ENCODE measurements at places on chromosomes 3 and 15.

DNA sequence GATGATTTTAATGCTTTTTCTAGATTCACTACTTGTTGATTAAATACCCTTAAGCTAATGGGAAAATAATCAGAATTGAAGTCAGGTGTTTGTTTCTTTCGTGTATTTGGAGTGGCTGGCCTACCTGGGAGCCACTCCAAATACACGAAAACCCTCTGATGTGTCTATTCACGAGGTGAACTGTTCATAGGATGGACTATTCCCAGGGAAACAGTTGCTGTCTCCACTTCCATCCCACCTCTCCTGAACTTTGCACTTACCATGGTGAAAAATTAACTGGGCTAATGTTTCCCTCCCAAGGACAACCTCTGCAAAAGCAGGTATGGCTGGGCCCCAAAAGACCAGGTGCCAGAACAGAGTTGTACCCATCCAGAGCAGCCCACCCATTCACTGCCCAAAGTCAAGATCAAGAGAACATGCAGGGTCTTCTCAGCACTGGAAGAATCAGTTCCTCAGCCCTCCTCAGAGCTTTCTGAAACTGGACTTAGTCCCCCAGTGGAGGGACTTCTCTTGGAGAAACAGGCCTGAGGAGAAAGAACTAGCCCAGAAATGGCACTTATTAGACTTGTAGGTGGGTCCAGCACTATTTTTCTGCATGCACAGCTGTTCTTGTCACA is 2.9 kb upstream of the SMAD3 start:
- no peak for DNase-seq

GRCh38 chr3:62041681-62042080 is 331.7 kb downstream of the FEZF2 start:
- no peak for DNase-seq

DNA sequence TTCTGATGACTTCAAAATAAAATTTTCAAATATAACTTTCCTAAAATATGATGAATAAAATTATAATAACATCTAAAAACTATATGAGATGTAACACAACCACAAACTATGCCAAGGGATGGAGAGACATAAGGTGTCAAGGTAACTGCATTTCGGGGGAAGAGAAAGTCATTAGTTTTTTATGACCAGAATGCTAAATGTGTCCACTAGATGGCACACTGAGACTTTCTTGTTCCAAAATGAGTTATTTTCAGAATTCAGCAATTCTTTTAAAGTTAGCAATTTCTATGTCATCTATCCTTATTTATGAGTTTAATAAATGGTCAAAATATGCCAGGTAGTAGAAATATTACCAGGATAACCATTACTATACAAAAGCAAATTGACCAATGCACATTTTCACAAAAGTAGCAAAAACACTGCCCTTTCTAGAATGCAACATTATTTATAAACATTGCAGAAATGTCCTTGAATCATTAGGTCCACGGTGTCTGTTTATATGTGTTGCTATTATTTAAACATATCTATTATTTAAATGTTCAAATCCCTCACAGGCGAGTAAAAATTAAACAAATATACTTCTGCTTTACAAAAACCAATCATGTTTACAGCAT is 374.2 kb downstream of the PLCL2 start:
- no peak for DNase-seq

- no peak for DNase-seq
Observed at GRCh38 chr15:75920079-75920478, 16.4 kb downstream of the FBXO22 start.

DNA sequence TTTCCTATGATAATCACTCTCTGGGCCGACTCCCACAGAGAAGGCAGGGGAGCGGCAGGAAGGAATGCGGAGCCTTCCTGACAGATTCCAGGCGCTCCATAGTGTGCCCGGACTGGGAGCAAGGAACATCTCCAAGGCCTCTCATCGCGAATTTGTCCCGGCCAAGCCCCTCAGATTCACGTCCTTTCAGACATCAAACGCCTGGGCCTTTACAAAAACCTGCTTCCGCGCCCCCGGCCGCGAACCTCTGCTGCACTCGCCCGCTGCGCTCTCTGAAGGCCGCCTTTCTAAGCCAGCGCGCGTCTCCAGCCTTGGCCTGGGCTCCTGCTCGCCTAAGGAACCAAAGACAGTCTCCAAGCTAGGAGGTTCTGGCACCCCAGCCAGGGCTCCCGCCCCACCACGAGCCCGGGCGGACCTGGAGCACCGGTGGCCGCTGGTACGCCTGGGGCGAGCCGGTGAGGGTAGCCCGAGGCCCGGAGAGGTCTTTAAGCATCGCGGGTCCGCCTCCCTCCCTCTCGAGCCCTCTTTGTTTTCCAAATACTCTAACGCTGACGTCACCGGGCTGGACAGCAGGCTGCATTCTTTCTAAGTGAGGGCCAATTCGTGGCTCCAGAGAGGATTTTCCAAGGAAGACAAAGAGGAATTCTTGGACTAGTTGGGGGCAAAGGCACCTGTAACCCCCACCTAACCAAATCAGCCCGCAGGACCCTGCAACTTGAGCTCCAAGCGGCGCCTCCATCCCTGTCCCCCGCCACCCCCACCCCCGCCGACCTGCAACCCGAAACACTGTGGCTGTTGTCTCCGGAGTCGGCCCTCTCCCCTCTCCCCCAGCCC is 759 bp downstream of the AMOTL2 start:
- DNase-seq: no peak

DNA sequence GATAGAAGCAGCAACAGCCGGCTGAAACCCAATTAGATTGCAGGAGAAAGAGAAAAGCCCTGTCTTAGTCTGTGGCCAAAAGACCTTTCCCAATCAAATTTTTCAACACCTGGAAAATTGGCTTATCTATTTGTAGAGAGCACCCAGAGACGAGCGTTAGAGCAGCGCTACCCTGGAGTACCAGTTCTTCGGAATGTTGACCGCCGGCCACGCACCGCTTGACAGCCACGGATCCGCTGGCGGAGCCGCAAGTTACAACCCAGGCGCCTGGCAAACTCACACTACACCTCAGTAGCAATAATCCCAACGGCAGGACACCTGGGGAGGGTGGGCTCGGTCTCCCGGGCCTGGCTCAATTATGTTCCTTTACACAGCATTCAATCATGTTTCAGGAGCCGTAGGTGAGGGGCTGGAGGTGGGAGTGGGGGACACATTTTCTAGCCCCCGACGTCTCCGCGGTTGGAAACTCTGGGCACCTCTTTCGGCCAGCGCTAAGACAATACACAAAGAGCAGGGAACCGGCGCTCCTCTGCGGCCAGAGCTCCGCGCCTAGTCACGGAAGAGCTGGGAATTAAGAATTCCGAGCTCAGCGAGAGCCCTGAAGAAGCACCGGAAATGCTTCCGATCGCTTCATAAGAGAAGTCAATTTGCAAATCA is 1.2 kb downstream of the MB21D2 start:
- no peak for DNase-seq
